A549 treated with ZK216348 at 1 μM for 4 hours (cell line): ENCODE measurements at places on chromosomes 5 and 9. TPM values are rescaled to one million over a fixed set of nuclear protein-coding genes. Genes with fewer than 3 reads are reported as not detected.

ANKRD33B gene
- 8.5 to 15.0 TPM (median 11.3 TPM) in 5 replicates for total RNA-seq

GMCL2 gene
- total RNA-seq, result not detected in 5 replicates

HSD17B3 gene
- total RNA-seq, result 0.34 TPM in 1 of 5 replicates, not detected in the others

SLCO6A1 gene
- not detected in 5 replicates for total RNA-seq

GTF2H2 gene
- 9.8 to 25.5 TPM (median 10.8 TPM) in 5 replicates for total RNA-seq

OBP2B gene
- total RNA-seq, result not detected in 5 replicates

SLIT3 gene
- total RNA-seq, result 11.1 to 22.5 TPM (median 17.4 TPM) in 5 replicates

AQP7 gene
- 0.36 to 0.95 TPM (median 0.47 TPM) in 5 replicates for total RNA-seq

ABLIM3 gene
- 16.9 to 23.0 TPM (median 19.4 TPM) in 5 replicates for total RNA-seq

RANBP3L gene
- 0.06 TPM in 1 of 5 replicates, not detected in the others for total RNA-seq

SAPCD2 gene
- 12.1 to 27.8 TPM (median 24.6 TPM) in 5 replicates for total RNA-seq
